ENCODE measurements at places on chromosomes 3 and 15.

DNA sequence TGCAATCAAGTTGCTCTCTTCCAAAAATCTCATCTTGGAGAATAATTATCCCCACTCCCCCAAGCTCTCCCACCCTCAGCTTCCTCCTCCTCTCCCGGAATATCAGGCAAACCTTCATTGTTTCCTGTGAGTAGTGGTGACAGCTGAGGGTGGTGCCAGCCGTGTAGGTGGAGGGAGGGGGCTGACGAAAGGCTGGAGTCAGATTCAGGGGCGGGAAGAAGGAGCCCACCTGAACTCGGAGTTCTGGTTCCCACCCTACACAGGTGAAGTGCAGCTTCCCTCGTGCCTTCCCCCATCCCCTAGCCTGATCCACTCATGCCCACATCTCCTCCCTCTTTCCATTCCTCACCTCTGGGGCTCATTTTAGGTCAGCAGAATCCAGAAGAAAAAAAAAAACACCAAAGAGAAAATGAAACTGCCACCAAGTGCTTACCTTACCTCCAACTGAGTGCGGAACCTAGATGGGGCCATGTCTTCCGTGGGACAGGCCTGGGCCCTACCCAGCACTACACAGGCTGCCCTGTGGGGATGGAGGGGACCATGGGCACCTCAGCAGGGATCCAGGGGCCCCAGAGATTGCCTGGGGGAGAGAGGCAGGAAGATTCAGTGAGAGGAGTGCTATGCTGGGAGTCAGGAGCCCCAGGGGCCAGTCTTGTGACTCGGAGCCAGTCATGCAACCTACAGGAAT, 81.3 kb downstream of the ADCY5 start:
- no peak for DNase-seq
- no peak overlapping the region for H3K27ac ChIP-seq
- no peaks in the 10 kb centered on the region for H3K36me3 ChIP-seq
- no peaks in the 10 kb centered on the region for H3K27me3 ChIP-seq
- H3K4me3 ChIP-seq: no peak overlapping the region

GRCh38 chr15:69748576-69749185, 296.1 kb downstream of the RPLP1 start:
- no peak overlapping the region for H3K27ac ChIP-seq
- H3K4me3 ChIP-seq: no peak overlapping the region
- no peak for DNase-seq
- no peaks in the 10 kb centered on the region for H3K27me3 ChIP-seq
- H3K4me1 ChIP-seq: no peaks in the 10 kb centered on the region

GRCh38 chr3:167160781-167161180, 219.3 kb downstream of the ZBBX start:
- H3K36me3 ChIP-seq: no peaks in the 10 kb centered on the region
- no peaks in the 10 kb centered on the region for H3K4me1 ChIP-seq
- no peak overlapping the region for H3K4me3 ChIP-seq

DNA sequence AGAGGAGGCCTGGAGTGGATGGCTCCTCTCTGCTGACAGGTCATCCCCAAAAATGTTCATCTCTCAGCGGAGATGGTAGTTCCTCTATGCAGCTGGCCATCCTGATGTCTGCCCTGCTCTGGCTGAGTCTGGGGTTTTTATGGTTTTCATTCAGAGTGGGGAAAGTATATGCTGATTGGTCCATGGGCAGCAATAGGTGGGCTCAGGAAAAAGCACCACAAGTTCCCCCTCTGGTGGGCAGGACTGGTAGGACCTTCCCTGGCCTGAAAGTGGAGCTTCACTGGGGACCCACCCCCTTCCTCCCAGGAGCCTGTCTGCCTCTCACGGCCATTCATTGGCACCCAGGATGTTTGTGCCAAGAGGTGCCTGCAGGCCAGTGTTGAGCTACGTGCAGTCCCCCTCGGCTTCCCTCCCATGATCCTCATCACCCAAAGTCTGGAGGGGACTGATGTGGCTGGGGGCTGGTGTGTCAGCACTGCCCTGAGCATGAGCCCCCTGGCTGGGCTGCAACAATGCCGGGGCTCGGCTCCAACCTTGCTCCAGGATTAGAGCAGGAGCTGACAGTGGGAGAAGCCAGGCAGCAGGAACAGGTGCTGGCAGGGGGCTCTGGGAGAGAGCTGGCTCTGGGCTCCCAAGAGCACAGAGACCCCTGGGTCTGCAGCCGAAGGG, 13.1 kb upstream of the BLOC1S6 start:
- 0 out of 2 replicates have a peak, but pooled peaks cover 2% of the 10 kb centered on the region for H3K4me1 ChIP-seq
- H3K36me3 ChIP-seq: no peaks in the 10 kb centered on the region
- no peaks in the 10 kb centered on the region for H3K27me3 ChIP-seq

DNA sequence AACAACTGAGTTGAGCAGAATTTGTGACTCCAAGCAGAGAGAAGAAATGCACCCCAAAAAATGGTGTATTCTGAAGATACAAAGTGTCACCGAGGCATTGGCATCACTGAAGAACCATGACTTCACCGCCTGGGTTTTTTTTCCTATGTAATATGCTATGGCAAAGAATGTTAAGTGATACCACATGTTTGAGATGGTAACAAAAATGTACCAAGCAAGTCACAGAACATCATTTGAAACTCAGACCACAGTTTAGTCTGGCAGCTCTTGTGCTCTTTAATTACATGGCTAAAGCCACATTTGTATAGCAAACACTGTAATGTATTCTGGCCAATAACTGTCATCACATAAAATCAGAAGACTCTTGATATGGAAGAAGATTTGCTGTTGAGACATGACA, 323.5 kb downstream of the ULK4 start:
- DNase-seq: no peak
- no peaks in the 10 kb centered on the region for H3K4me1 ChIP-seq
- no peak overlapping the region for H3K27ac ChIP-seq
- no peaks in the 10 kb centered on the region for H3K27me3 ChIP-seq
- H3K4me3 ChIP-seq: no peak overlapping the region

- no peaks in the 10 kb centered on the region for H3K27me3 ChIP-seq
- H3K36me3 ChIP-seq: no peaks in the 10 kb centered on the region
- H3K4me3 ChIP-seq: no peak overlapping the region
- no peak overlapping the region for H3K27ac ChIP-seq
- no peaks in the 10 kb centered on the region for H3K4me1 ChIP-seq
Measured at GRCh38 chr3:46027736-46028397, 584 bp upstream of the XCR1 start.

DNA sequence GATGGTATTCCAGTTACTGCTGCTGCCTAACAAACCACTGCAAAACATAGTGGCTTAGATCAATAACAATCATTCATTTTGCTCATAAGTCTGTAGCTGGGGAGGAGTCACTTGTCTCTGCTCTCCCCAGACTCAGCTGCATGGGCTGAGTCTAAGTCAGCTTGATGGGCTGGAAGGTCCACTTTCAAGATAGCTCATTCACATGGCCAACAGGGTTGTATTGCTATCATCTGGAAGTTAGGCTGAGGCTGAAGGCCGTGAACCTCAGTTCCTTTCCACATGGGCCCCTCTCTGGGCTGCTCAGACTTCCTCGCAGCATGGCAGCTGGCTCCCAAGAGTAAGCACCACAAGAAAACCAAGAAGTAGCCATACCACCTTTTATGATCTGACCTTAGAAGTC, 28.7 kb upstream of the BFSP2 start:
- no peaks in the 10 kb centered on the region for H3K36me3 ChIP-seq
- no peak overlapping the region for H3K4me3 ChIP-seq
- no peaks in the 10 kb centered on the region for H3K27me3 ChIP-seq

DNA sequence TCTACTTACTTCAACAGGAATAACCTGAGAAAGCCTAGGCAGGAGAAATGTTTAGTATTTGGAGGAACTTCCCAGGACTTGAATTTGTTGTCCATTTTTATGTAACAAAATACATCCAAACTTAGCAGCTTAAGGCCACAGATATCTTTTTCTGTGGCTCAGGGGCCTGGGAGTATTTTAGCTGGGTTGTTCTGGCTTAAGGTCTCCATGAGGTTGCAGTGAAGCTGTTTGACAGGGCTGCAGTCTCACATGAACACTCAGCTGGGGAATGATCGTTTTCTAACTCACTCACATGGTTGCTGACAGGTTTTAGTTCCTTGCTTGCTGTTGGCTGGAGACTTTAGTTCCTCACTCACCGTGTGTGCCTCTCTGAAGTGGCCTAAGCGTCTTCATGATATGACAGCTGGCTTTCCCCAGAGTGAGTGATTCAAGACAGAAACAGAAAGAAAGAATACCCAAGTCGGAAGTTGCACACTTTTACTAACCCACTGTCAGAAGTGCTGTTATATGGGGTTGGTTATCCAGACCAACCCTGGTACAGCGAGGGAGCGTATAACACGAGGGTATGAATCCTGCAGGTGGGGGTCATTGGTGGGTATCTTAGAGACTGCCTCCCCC, 229.7 kb upstream of the TBL1XR1 start:
- no peaks in the 10 kb centered on the region for H3K36me3 ChIP-seq
- H3K4me1 ChIP-seq: peaks cover 2% of the 10 kb centered on the region
- no peaks in the 10 kb centered on the region for H3K27me3 ChIP-seq
- H3K27ac ChIP-seq: no peak overlapping the region
- DNase-seq: no peak

DNA sequence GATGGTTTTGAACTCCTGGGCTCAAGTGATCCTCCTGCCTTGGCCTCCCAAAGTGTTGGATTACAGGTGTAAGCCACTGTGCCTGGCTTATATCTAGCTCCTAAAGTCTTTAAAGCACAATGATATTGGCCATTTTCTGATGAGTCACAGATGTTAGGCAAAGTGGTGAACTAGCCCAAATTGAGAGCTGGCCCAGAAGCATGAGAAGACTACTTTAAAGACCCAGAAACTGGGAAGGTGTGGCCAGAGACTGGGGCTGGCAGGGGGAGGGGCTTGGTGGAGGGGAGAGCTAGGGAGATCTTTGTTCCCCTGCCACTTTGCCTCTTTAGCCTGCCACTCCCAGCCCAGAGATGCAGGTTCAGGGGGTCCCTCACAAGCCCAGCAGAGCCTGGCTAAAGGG, 21.6 kb downstream of the CHRNA3 start:
- no peak for DNase-seq
- no peak overlapping the region for H3K4me3 ChIP-seq
- H3K4me1 ChIP-seq: no peaks in the 10 kb centered on the region
- H3K27me3 ChIP-seq: no peaks in the 10 kb centered on the region

GRCh38 chr3:197238842-197239241, 59.6 kb downstream of the DLG1 start:
- DNase-seq: no peak
- no peaks in the 10 kb centered on the region for H3K4me1 ChIP-seq
- H3K4me3 ChIP-seq: no peak overlapping the region
- H3K27me3 ChIP-seq: no peaks in the 10 kb centered on the region
- no peaks in the 10 kb centered on the region for H3K36me3 ChIP-seq
- H3K27ac ChIP-seq: no peak overlapping the region

Measured in iPS DF 6.9 (cell line).